ENCODE measurements at places on chromosomes 6 and 20.

GRCh38 chr6:42366999-42367352, 84.8 kb downstream of the TRERF1 start:
- DNase-seq = no peak

DNA sequence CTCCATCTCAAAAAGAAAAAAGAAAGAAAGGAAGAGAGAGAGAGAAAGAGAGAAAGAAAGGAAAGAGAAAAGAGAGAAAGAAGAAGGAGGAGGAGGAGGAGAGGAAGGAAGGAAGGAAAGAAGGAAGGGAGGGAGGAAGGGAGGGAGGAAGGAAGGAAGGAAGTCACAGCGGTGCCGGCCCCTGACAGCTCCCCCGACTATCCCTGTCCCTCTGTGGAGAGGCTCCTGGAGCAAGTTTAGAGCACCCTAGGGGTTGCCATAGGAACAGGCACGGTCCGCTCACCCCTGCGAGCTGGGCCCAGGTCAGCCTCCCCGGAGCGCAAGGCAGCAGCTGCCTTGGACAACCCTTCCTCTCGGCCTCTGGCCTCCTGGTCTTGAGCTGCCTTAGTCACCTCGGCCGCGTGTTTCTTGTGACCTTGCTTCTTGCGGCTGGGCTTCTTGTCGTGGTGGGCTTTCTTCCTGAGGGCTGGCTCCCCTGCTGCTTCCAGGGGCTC, 6.8 kb downstream of the BNIP5 start:
- DNase-seq = no peak

DNA sequence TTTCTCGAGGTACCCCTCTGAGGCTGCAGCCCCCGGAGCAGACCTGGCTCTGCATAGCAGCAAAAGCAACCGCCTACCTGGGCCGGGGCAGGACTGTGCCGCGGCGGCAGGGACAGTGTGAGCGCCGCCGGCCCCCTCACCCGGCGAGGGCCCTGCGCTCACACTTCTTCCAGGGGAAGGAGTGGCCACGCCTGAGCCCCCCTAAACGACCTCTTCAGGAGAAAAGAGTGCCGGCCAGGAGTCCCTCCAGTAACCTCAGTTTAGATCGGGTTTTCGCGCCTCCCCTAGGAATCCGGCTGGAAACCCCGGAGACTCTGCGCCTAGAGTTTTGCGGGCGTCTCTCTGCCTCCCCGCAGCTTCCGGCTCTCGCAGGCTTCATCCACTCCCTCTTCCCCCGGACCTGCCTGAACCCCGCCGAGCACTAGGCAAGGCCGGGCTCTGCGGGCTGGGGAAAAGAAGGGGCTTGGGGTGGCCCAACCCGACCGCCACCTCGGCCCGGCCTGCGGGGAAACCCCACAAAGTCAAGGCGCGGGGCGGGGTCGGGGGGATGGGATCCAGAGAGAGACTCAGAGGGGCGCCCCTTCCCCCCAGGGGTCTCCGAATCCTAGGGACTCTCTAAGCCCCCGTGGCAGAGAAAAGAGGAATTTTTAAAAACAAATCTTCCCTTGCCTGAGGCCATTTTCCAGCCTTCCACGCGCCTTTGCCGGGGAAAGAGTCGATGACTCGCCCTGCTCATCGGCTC, 558 bp downstream of the LINC00237 start:
- no peak for DNase-seq

DNA sequence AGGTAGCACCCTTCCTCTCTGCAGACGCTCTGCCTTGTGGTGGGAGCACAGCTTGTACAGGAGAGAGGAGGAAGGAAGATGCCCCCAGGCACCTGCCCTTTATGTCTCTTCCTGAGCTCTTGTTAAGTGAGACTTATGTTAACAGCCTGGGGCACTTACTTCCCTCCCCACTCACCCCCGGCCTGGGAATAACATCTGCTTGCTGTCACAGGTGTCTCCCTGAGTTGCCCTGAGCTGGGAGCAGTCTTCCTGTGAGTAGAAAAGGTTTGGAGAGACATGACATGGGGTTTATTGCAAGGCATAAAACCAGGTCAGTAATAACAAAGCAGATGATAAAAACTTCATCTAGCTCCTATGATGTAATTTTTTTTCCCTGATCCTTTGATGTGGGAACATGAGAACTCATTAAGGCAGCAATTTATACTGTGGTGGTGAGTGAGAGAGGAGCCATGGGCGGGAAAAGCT, 1.9 kb downstream of the SSTR4 start:
- no peak for DNase-seq

GRCh38 chr20:276620-277495, 13.7 kb downstream of the C20orf96 start:
- DNase-seq = no peak

- no peak for DNase-seq
Measured at GRCh38 chr6:139982652-139983295, 608.3 kb upstream of the CITED2 start.

GRCh38 chr6:170294298-170294730, 3.4 kb upstream of the DLL1 start:
- DNase-seq = no peak

DNA sequence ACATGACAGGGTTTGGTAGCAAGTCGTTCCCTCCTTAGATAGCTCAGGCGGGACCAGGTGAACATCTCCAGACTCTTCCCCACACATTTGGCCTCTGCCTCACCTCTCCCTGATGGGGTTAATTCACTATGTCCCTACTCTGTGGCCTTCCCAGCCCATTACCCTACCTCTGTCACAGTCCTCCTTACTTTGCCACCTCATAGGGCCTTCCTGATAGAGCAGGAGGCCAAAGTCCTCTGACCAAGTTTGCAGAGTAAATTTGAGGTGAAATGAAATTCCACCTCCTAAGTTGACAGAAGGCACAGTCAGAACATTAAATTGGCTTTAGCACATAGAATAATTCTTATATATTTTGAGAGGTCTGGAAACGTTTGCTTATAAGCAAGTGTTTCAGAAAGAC, 53.1 kb upstream of the ARMC2 start:
- no peak for DNase-seq

DNA sequence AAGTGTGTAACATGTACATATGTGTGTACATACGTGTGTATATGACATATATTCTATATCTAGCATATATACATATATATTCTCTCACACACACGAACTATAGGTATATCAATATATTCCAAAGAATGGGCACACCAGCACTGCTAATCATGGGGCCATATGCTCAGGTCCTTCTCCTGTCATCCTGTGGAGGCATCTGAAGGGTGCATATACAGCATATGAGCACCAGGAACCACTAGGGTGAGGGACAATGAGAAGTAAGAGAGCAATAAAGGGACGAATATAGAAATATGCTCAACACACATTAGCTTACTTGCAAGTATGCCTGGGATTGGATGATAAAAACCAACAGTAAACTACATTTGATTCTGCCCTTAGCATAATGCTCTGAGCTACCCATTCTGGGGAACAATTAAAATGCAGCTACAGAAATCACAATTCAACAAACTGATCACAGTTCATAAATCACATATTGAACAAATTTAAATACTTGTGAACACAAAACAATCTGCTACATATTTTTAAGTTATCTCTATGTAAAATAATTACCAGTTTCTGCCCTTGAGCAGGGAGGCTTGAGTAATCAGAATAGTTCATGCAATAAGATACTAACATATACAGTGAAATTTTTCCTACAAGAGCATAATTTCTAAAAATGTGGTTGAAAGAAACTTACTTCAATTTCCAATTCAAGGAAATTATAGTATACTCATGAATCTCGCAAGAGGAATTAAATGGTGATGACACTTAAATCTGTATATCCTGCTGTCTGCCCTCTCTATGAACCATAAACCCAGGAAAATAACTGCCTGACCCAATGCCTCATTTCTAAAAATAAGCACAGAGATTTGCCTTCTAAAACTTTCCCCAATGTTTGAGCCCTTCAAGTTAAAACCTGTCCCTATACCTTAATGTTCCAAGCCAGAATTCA, 272.2 kb upstream of the THEMIS start:
- no peak for DNase-seq

DNA sequence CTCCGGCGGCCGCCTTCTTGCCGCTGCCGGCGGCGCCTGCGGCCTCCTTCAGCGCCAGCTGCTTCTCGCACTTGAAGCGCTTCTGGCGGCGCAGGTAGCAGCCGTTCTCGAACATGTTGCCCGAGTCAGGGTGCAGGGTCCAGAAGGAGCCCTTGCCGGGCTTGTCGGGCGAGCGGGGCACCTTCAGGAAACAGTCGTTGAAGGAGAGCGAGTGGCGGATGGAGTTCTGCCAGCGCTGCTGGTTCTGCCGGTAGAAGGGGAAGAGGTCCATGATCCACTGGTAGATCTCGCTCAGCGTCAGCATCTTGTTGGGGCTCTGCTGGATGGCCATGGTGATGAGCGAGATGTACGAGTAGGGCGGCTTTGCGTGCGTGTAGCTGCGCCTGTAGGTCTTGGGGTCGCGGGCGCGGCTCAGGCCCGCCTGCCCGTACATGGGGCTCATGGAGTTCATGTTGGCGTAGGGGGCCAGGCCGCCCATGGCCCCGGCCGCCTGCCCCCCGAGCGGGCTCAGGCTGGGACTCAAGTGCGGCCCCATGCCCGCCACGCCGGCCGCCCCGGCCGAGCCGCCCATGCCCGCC, 1.9 kb downstream of the FOXA2 start:
- no peak for DNase-seq
